Bronchial epithelial cell (primary cell): ENCODE measurements at places on chromosomes 3 and 15. TPM values are rescaled to one million over a fixed set of nuclear protein-coding genes. Genes with fewer than 3 reads are reported as not detected.

Gene MAGI1
- 5.0 and 8.4 TPM in 2 replicates for total RNA-seq

Gene GAP43
- total RNA-seq, result not detected in 2 replicates

Gene SNTN
- total RNA-seq, result not detected in 2 replicates

Gene KBTBD13
- total RNA-seq, result not detected in 2 replicates

Gene PPP1R14D
- not detected in 2 replicates for total RNA-seq

Gene PLSCR2
- 0.26 TPM in 1 of 2 replicates, not detected in the other for total RNA-seq

Gene C3orf49
- total RNA-seq, result not detected in 2 replicates

Gene KLHL40
- not detected in 2 replicates for total RNA-seq

Gene NEK4
- 20.5 and 24.8 TPM in 2 replicates for total RNA-seq

Gene LDHAL6B
- total RNA-seq, result not detected in 2 replicates

Gene UNC13C
- total RNA-seq, result 0.26 and 0.64 TPM in 2 replicates

Gene MUC4
- 0.26 and 1.0 TPM in 2 replicates for total RNA-seq

Gene REC114
- not detected in 2 replicates for total RNA-seq

Gene CAMK2N2
- not detected in 2 replicates for total RNA-seq

Gene GOLGA8G
- total RNA-seq, result not detected in 2 replicates

Gene ROBO2
- 0.26 and 0.79 TPM in 2 replicates for total RNA-seq

Gene CNTN6
- not detected in 2 replicates for total RNA-seq
